ENCODE measurements at places on chromosomes 5 and 9.

DNA sequence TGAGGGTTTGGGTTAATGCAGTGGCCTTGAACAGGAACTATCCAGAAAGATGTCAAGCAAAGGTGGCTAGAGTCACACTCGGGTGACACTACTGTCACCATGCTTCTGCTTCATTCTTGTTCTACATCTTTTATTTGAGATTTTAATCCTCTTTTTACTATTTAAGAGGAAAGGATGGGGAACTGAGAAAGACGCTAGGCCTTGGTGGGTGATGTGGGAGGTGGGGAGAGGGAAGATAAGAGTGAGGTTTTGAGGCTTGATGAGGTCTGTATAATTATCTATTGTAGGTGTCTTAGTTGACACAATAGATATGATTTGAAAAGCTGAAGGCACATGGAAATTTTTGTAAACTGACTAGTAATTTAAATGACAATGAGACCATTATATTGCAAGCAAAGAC, 3.5 kb upstream of the BASP1 start:
- no peak for DNase-seq

- no peak for DNase-seq
Observed at GRCh38 chr9:75995066-75995465, 104.6 kb downstream of the PCSK5 start.

- DNase-seq = no peak
Observed at GRCh38 chr9:119961774-119962424, 592.7 kb upstream of the BRINP1 start.

DNA sequence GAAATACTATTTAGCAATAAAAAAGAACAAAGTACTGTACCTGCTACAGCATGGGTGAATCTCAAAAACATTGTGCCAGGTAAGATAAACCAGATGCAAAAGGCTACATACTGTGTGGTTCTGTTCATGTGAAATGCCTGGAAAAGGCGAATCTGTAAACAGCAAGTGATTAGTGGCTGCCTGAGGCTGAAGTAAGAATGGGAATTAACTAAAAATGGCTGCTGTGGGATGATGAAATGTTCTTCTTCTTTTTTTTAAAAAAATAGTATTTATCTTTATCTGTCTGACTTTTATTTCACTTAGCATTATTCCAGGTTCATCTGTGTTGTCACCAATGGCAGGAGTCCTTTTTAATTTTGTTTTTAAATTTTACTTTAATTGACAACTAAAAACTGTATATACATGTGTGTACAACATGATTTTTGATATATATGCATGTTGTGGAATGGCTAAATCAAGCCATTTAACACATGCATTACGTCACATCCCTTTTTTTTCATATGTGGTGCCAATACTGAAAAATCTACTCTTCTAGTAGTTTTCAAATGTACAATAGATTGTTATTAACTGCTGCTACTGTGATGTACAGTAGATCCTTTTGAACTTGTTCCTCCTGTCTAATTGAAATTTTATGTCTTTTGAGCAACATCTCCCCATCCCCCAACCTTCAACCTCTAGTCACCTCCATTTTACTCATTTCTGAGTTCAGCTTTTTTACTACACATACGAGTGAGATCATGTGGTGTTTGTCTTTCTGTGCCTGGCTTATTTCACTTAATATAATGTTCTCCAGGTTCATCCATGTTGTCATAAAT, 62.9 kb upstream of the TNFAIP8 start:
- no peak for DNase-seq

DNA sequence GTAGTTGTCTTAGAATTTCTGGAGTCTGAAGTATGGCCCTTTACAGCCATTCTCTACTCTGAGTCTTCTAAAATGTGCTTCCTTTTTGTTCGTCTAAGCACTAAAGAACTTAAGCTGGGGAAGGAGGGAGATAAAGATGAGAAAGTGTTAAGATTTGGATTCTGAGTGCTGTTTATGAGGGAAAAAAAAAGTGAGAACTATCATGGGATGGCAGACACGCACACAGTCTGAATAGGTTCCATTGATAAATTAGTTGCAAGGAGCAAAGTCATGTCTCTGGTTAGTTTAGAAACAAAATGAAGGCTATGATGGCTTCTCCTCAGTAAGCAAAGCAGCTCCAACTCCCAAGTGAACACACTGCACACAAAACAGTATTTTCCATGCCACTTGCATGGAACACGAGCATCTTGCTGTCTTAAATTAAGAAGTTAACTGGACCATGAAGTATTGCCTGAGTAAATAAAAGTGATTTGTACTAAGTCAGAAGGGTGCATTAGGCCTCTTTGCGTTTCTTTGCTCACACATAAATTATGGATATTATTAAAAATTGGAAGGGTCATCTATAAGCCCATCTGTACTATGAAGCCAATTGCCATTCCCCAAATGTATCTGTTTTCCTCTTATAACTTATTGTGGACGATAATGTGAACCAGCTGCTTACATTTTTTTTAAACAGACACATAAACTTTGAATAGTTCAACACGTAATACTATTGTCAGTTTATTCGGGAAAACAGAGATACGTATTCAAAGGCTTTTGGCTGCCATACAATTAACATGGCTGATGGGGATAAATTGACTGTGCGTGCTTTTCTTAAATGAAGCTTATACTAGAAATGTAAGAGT, 199.3 kb downstream of the SGCD start:
- DNase-seq = no peak

GRCh38 chr5:15959370-15960164, 220.0 kb downstream of the MARCHF11 start:
- DNase-seq = no peak

GRCh38 chr9:86187121-86187520, 72.3 kb downstream of the C9orf153 start:
- DNase-seq = no peak
